ENCODE measurements at places on chromosomes 7 and 10. TPM values are rescaled to one million over a fixed set of nuclear protein-coding genes. Genes with fewer than 3 reads are reported as not detected.

Gene MPLKIP
- 105 TPM for polyA plus RNA-seq

Gene DYDC1
- not detected for polyA plus RNA-seq

Gene OPN4
- polyA plus RNA-seq, result not detected

Gene RBP3
- not detected for polyA plus RNA-seq

Gene CALN1
- not detected for polyA plus RNA-seq

Gene GHRHR
- not detected for polyA plus RNA-seq

Gene GIMAP2
- 13.7 TPM for polyA plus RNA-seq

Gene COL17A1
- polyA plus RNA-seq, result not detected

Gene CNTNAP2
- 131 TPM for polyA plus RNA-seq

DNA sequence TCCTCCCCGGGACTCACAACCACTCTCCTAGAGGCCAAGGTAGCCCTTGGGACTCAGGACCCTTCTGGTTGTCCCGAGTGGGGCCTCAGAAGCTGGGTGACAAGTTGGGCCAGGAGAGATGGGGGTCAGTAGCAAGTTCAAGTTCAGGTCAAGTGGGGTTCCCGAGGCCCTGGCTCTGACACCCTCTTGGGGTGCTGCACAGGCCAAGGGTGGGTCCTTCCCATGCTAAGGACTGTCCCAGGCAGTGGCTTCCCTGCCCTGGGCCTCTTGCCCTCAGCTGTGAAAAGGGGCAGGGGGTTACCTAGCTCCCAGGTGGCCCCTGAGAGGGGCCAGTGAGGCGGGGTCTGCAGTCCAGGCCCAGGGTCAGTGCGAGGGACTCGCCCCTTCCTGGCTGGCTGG, 115.4 kb upstream of the TNRC18 start:
- H3K27me3 ChIP-seq, result no peaks in the 10 kb centered on the region
- no peak for DNase-seq
- peaks cover 27% of the 10 kb centered on the region for H3K4me1 ChIP-seq
- no peaks in the 10 kb centered on the region for H3K36me3 ChIP-seq

GRCh38 chr10:62278441-62278910, 9.8 kb upstream of the RTKN2 start:
- DNase-seq, result no peak
- no peaks in the 10 kb centered on the region for H3K4me1 ChIP-seq
- H3K27me3 ChIP-seq, result no peaks in the 10 kb centered on the region
- no peak overlapping the region for H3K4me3 ChIP-seq
- no peak overlapping the region for H3K27ac ChIP-seq
